Osteoblast (primary cell): ENCODE measurements at places on chromosomes 12 and 14. TPM values are rescaled to one million over a fixed set of nuclear protein-coding genes. Genes with fewer than 3 reads are reported as not detected.

DNA sequence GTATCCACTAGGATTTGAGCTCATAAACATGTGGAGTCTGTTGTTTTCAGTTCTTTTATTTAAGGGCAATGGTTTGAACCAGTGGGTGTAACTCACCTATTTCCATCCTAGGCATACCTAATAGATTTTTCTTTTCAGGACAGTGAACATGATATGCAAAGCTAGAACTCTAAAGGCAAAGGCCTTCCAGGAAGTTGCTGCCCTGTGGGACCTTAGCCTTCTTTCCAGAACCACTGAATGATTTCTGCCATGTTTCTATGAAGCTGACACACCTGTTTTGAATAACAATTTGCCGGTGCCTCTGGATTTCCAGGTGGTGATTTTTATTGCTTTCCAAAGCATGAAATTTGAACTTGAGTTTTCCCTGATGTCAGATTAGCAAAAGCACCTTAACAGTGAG lies 372.9 kb upstream of the FAR2 start:
- no peaks in the 10 kb centered on the region for H3K36me3 ChIP-seq
- no peak for DNase-seq
- no peak overlapping the region for H3K4me3 ChIP-seq
- H3K4me1 ChIP-seq = no peaks in the 10 kb centered on the region
- no peaks in the 10 kb centered on the region for H3K27me3 ChIP-seq

- no peaks in the 10 kb centered on the region for H3K36me3 ChIP-seq
- H3K27ac ChIP-seq = no peak overlapping the region
- DNase-seq = no peak
These were observed 301.9 kb downstream of the CCER1 start for GRCh38 chr12:90653040-90653439.

- no peaks in the 10 kb centered on the region for H3K27me3 ChIP-seq
- no peak overlapping the region for H3K27ac ChIP-seq
- peak; percentile 89 for DNase-seq
- H3K4me1 ChIP-seq = peaks cover 13% of the 10 kb centered on the region
- no peak overlapping the region for H3K4me3 ChIP-seq
- H3K36me3 ChIP-seq = no peaks in the 10 kb centered on the region
These were observed 9.5 kb upstream of the RABGGTA start for GRCh38 chr14:24280797-24281460.

DNA sequence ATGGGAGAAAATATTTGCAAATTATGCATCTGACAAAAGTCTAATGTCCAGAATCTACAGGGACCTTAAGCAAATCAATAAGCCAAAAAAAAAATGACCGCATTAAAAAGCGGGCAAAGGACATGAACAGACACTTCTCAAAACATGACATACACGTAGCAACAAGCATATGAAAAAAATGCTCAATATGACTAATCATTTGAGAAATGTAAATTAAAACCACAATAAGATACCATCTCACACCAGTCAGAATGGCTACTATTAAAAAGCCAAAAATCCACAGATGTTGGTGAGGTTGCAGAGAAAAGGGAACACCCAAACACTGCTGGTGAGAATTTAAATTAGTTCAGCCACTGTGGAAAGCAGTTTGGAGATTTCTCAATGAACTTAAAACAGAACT lies 16.1 kb downstream of the PAWR start:
- DNase-seq = no peak
- H3K27ac ChIP-seq = peak overlapping the region; percentile 32
- peaks cover 5% of the 10 kb centered on the region for H3K36me3 ChIP-seq
- peaks cover 24% of the 10 kb centered on the region for H3K4me1 ChIP-seq
- no peak overlapping the region for H3K4me3 ChIP-seq
- no peaks in the 10 kb centered on the region for H3K27me3 ChIP-seq

DNA sequence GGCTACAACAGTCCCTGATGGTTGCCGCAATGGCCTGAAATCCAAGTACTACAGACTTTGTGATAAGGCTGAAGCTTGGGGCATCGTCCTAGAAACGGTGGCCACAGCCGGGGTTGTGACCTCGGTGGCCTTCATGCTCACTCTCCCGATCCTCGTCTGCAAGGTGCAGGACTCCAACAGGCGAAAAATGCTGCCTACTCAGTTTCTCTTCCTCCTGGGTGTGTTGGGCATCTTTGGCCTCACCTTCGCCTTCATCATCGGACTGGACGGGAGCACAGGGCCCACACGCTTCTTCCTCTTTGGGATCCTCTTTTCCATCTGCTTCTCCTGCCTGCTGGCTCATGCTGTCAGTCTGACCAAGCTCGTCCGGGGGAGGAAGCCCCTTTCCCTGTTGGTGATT lies 16.9 kb downstream of the GPRC5A start:
- no peak for DNase-seq
- H3K36me3 ChIP-seq = peaks cover 15% of the 10 kb centered on the region
- H3K27ac ChIP-seq = no peak overlapping the region

KRT85 gene
- total RNA-seq = not detected in 2 replicates

FAM186B gene
- 0.59 and 0.72 TPM in 2 replicates for total RNA-seq
